H1 (cell line): ENCODE measurements at places on chromosomes 6 and 20. TPM values are rescaled to one million over a fixed set of nuclear protein-coding genes. Genes with fewer than 3 reads are reported as not detected.

The WFDC10A gene
- polyA plus RNA-seq = not detected in 2 replicates

The HTR1B gene
- polyA plus RNA-seq = 1.4 and 1.7 TPM in 2 replicates

The TMEM200A gene
- 3.8 and 6.2 TPM in 2 replicates for polyA plus RNA-seq

The AFG1L gene
- polyA plus RNA-seq = 0.98 and 1.2 TPM in 2 replicates

The LBP gene
- polyA plus RNA-seq = 0.44 and 0.60 TPM in 2 replicates

The SLC44A4 gene
- polyA plus RNA-seq = 7.0 and 7.1 TPM in 2 replicates

DNA sequence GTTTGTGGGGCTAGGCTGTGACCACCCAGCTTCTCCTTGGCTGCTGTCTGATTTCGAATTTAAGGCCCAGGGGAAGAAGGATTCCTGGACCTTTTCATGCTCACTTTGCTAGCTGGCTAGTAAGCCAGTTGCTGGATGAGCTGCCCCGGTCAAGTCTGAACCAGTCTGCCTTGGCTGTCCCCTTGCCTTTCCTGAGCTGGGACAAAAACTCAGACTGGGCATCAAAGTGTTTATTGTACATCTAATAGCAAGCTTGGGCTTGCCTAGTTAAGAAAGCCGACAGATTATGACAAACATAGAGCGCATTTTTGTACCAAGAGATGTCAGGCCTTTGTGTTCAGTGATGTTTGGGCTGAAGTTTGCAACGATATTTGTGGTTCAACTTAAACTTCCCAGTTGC is 750 bp upstream of the PAK5 start:
- DNase-seq = no peak

DNA sequence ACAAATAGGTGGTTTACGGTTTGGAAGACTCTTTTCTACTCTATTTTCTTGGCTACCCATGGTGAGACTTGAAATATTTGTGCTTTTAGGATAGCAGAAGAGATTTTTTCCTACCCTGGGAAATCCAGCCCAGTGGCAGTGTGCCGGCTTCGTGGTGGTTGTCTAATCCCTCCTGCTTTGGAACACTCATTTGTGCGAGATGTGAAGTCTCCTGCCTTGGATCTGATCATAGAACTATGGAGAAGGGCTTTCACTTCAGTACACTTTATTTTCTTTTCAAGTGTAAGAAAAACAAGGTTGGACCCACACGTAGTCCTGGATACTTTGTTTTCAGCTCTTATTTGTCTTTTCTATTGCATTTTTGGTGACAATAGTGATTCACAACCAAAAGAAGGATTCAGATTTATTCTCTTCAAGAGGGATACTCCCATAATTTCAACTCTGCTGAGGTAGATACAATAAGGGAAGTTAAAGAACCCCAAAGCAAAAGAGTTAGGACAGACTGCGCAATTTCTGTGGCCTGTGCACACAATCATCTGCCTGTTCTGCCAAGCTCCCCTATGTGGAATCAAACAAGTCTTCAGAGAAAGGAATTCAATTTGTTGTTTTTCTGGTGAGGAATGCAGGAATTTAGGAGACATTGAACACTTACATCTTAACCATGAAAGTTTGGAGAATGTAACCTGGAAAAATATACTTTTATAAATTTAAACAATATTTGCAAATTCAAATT is 413.2 kb downstream of the GJA1 start:
- no peak for DNase-seq

GRCh38 chr6:99287523-99287922 is 62.0 kb downstream of the FAXC start:
- no peak for DNase-seq

GRCh38 chr6:169503422-169504152 is 198.2 kb downstream of the WDR27 start:
- no peak for DNase-seq

- DNase-seq = no peak
These were observed 141.2 kb downstream of the DTNBP1 start for GRCh38 chr6:15521582-15521981.

- DNase-seq = no peak
These were observed 14.3 kb upstream of the KCNB1 start for GRCh38 chr20:49496553-49497397.

DNA sequence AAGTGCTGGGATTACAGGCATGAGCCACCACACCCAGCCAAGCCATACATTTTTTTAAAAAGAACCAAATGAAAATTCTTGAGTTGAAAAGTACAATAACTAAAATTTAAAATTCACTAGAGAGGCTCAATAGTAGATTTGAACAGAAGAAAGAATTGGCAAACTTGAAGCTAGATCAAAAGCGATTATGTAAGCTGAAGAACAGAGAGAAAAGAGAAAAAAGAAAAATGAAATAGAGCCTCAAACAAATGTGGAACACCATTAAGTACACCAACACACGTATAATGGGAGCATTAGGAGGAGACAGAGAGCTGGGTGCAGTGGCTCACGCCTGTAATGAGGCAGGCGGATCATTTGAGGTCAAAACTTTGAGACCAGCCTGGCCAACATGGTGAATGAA is 31.0 kb downstream of the ERGIC3 start:
- no peak for DNase-seq

- DNase-seq = peak; percentile 34
These were observed 230.4 kb upstream of the CST7 start for GRCh38 chr20:24718696-24719095.

GRCh38 chr6:143408151-143408786 is 42.2 kb downstream of the ADAT2 start:
- no peak for DNase-seq

- DNase-seq = no peak
These were observed 682.1 kb upstream of the ADGRB3 start for GRCh38 chr6:67952948-67953347.

DNA sequence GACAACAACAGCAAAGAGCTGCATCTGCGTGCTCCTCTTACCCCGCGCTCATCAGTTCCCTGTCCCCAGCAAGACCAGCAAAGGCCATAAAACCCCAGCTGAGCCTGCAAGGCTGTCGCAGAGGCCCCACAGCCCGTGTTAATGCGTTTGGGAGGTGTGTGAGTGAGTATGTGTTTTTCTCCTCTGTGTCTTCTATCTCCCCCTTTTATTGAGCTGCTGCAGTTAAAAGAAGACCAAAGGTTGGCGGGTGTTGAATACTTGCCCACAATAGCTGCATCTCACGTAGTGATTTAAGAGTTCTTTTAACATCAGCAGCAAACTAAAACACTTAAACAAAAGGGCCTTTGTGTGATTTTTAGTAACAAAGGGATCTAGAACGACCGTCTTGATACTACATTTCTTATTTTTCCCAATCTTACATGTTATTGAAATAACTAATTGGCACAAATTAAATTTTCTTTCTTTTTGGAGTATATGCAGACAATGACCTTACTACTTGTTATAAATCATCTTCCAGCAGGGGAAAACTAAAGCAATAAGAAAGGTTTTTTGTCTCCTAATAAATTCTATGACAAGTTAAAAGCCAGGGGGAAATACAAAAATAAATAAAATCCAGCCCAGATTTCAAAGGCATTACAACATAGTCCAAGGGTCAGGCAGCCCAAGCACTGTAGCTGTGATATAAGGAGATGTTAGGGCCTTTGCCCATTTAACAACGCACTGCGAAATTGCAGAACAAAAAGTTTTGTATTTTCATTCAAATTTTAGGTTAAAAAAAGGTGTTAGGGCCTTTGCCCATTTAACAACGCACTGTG is 27.2 kb upstream of the CNKSR3 start:
- DNase-seq = no peak

DNA sequence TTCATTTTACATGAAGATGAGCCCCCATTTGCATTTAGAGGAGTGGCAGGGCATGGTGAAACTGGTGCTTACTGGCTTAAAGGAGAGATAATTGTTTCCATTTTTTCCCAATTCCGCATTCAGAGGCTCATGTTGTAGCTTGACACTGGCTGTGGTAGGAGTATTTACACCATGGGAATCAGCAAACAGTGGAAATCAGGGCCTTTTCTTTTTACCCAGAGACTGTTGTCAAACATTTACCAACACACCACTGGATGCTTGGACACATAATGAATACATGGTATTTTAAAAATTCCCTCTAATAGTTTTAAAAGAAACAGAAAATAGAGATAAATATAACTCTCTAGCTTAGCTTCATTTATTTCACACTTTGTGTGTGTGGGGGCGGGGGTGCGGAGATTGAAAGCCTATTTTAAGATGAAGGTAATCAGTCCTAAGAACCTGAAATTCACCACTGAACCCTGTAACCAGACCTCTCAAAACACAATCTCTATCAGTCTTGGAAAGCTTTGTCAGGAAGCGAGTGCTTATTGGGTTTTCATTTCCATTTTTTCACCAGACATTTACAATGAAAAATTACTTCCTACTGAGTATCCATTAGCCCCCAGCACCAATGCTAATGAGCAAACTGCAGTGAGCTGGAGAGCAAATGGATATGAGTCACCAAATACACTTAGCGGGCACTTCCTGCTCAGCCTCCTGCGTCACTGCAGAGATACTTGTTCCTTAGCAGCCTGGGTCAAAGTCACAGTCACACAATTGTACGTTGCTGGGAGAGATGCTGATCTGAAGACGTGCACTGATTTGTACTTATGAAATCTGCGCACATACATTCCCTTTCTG is 532.0 kb downstream of the BCKDHB start:
- peak; percentile 23 for DNase-seq

DNA sequence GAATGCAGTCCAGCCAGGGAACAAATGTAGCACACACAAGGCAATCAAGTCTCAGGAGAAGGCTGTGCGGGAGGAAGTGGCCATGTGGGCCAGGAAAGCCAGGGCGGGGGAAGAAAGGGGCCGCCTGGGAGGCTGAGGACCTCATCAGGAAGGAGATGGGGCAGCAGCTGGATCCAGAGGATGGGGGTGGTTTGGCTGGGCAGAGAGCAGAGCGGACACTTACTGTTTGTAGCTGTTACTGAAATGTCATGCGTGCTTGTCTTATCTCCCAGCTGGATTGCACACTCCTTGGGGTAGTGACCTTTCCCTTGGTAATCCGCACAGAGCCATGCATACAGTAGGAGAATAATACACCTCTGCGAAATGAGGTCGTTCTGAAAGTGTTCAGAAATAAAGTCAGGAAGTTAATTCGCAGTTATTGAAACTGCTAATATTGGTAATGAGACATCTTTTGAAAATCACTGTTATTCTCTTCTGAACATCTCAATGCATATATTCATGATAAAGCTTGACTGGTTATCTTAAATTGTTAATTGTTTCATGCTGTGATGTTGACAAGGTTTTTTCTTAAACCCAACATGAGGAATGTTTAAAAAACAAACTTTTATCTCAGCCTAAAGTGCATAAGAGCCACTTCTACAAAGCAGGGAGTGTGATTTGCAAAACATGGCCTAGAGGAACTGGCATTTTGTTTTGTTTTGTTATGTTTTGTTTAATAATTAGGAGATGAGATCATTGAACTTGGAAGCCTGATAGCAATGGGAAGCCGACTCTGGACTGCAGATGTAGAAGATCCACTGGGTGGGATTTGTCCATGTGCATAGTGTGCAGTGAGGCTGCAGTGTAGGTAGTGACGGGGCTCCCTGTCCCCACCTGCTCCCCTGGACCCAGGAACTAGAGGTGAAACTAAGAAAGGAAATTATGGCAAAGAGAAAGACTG is 18.0 kb upstream of the MAP3K4 start:
- DNase-seq = no peak

GRCh38 chr20:14612391-14612790 is 275.0 kb upstream of the FLRT3 start:
- no peak for DNase-seq

DNA sequence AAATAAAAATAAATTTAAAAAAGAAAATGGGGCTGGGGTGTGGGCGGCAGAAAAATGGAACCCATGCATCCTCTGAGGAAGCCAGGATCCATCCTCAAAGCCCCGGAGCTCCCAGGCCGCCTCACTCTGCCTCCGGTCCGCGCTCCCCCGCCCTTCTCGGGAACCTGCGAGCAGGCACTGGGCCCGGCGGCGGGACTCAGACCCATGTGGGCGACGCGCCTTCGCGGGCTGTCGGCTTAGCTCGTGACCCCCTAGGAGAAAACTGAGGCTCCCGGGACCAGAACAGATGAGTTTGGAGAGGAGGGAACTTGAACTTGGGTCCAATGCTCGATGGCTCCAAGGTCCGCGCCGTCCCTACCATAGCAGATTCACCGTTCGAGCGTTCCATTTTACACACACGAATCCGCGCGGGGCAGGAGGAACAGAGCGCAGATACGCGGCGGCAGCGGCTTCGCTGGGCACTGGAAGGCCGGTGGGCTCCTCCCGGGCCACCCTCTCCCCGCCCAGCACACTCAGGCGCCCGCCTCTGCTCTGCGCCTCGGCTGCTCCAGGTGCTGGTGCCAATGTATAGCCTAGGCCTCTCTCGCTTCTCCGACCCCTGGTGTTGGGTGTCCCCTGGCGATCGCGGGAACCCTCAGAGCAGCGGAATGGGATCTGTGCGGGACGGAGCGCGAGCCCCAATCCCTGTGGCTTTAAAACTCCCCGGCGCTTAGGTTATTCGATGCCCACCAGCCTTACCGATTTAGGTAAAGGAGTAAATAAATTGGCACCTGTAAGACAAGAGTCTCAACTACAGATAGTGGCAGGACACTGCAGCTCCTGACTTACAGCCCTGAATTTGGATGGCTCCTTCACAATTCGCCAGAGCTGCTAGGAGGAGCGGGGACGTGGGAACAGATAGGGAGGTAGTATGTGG is 39.2 kb downstream of the DPPA5 start:
- DNase-seq = no peak

GRCh38 chr6:43149265-43149664 is 21.8 kb upstream of the SRF start:
- no peak for DNase-seq

DNA sequence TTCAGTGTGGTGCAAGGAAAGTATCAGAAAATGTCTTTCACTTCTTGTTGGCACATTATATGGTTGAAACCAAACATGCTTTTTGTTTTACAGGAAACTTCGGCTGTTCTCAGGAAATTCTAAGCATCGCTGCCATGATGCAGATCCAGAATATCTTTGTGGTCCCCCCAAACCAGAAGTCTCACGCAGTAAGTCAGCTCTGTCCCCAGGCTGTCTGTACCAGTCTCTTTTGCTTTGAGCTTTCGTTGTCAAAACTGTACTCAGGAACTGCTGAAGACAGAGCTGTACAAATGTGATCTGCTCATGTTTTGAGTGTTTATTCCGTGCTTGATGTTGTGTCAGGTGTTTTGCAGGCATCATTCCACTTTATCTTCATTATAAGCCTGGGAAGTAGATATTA is 59.6 kb downstream of the DHX35 start:
- DNase-seq = no peak

- DNase-seq = no peak
These were observed 35.7 kb downstream of the FRMD1 start for GRCh38 chr6:168043193-168043847.

DNA sequence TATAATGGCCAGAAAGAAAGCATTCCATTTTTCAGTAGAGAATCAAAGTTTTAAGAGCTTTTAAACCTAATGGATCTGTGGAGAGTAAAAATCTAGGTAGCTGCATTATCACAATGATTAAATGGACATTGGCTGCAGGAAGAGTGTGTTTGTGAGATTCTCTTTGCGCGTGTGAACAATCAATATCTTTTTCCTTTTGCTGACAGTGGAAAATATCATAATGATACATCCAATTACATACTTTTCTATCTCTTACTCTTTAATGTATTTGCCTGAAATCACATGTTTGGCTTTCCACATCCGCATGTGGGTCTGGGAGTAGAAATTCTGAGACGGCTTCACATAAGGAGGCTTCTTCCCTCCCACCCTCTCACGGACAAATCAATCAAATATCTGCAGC is 69.8 kb upstream of the DUSP22 start:
- DNase-seq = no peak
